Caudate nucleus (tissue), 63 donors: ENCODE measurements at places on chromosomes 12 and 14.

DNA sequence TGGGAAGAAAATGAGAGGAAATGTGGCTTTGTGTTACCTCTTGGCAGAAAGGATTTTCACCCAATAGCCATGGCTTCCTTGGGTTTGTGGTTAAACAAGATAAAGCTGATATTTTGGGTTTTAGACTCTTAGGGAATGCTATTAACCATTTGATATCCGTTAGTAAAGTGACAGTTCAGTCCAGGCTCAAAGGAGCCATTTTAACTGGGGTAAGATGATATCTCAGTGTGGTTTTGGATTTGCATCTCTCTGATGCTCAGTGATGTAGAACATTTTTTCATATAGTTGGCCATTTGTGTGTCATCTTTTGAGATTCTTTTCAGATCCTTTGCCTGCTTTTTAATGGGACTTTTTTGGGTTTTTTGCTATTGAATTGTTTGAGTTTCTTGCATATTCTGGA is 30.1 kb downstream of the IFT43 start:
- no peak for DNase-seq

DNA sequence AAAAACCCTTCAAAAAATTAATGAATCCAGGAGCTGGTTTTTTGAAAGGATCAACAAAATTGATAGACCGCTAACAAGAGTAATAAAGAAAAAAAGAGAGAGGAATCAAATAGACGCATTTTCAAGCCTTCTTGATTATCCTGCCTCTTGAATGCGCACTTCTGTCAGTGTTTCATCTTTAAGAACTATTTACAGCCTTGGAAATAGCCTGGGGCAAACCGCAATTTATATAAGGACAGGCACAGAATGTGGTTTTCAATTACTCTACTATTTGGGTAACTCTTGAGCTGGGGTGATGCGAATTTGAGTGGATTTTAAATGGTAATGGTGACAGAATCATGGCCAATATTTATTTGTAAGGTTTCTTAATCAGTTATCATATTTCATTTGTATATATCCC is 179.1 kb upstream of the OTX2 start:
- no peak for DNase-seq

GRCh38 chr12:110117956-110118685 is 6.0 kb upstream of the IFT81 start:
- no peak for DNase-seq

DNA sequence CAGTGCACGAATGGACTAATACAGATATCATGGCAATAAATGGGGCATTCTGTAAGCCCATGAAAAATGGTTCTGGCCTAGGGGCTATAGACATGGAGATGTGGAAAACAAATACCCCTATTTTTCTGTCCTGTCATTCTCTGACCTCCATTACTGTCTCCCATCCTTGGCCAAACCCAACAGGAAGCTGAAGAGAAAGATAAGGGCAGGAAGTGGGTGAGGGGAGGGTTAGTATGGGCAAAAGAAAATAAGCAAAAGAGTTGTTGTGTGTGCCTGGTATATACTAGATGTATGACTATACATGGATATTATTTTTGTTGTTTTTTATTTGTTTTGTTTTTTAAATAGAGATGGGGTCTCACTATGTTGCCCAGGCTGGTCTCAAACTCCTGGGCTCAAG is 339.3 kb downstream of the PCNX1 start:
- no peak for DNase-seq
